WERI-Rb-1 (cell line): ENCODE measurements at places on chromosomes 12 and 14.

GRCh38 chr12:93273834-93274564, 103.7 kb upstream of the NUDT4 start:
- DNase-seq: no peak

DNA sequence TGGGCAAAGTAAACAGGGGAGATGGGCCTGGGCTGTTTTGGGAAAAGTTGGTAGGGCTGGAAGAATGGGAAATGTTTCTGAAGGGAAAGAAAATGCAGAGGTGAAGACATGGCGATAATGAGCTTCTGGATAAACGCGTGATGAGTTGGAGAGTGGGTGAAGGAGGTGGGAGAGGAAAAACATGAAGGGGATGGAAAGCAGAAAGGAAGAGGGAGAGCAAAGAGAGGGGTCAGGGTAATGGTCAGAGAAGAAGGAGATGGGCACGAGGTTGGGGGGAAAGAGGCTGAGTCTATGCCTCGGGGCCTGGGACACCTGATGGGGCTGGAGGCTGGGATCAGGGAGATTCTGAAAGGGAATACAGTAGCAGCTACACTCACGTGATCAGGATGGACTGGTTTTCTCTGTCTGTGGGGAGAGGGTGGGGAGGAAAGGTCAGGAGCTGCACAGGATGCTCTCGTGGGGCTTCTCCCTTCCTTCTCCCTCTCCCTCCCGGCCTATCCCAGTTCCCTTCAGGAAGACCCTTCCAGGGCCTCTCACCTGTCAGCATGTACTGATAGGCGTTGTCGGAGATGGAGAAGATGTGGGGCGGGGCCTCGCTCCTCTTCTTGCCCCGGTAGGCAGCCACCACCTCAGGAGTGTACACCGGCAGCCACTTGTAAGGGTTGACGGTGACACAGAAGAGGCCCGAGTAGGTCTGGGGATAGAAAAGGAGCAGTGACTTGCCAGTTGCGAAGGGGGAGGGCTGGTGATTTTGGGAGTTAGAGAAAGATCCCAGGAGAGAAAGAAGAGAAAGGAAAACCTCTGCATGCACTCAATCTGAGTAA, 3.1 kb downstream of the MYH7 start:
- DNase-seq: no peak

DNA sequence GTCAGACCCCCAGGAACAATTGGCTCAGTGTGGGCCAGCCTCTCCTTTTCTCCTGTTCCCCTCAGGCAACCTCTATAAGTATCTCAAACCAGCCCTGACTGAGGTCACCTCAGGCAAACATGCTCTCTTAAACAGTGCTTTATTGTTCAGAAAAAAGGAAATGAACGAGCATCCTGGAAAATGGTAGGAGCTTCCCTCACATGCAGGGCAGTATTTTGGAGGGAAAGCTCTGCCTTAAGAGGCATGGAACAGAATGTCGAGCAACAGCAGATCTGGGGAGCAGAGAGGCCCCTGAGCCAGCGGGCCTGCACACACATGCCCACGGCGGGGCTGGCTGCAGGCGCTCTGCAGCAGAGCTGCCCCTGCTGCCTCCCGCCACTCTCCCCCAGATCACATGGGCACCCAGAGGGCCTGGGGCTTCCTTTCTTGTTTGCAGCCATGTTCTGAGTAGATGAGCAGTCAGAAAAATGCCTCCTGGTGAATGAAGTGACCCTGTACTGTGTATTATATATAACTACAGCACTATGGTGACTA, 42.0 kb downstream of the MOK start:
- DNase-seq: peak; percentile 82

DNA sequence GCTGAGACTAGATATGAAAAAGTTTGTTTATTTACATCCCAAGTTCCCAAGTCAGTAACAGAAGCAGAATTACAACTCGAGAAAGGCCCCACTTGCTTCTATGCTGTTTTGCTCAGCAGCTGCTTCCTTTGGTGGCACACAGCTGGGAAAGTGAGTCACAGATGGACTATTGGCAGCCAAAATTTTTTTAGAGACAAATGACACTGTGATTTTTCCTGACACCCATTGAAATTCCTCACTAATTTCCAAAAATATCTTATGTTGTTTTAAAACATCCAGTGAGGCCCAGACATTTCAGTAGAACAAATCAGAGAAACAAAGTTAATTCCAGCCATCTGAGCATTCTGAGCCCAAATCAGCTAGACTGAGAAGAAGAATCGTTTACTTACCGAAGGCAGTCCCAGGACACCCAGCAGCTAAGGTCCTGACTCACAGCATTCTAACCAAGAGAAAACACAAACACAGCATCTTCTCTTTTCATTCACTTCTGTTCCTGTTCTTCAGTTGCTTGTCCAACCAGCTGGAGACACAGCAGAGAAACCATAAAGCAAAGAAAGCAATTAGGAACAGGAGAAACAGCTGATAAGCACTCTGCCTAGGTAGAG, 188.3 kb downstream of the DAD1 start:
- no peak for DNase-seq

DNA sequence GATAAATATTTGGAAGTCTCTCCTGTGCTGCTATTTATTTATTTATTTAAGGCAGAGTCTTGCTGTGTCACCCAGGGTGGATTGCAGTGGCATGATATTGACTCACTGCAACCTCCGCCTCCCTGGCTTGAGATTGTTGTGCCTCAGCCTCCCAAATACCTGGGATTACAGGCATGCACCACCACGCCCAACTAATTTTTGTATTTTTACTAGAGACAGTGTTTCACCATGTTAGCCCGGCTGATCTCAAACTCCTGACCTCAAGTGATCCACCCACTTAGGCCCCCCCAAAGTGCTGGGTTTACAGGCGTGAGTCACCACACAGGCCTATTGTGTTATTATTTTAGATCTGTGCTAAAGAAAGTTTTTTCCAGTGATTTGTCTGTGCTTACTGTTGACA, 225.2 kb downstream of the CCER1 start:
- no peak for DNase-seq

- DNase-seq: no peak
These were observed 238.9 kb downstream of the PHLDA1 start for GRCh38 chr12:75792687-75793086.

- no peak for DNase-seq
These were observed 58.0 kb upstream of the GSC start for GRCh38 chr14:94827711-94828447.

- no peak for DNase-seq
These were observed 149.8 kb upstream of the SFSWAP start for GRCh38 chr12:131561051-131561450.

DNA sequence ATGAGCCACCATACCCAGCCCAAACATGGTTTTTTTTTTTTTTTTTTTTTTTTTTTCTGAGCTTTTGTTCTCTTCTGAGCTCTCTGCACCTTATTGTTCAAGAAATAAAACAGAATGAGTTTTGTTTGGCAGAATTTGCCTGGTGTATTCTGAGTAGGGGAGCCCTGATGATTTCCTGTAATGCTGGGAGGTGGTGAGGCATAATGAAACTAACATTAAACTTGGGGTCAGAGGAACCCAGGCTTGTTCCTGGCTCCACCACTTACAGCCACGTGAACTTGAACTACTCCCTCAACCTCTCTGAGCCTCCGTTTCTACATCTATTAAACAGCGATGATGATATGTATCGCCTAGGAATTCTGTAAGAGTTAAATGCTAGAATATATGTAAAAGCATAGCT, 276.3 kb upstream of the CRY1 start:
- DNase-seq: no peak

DNA sequence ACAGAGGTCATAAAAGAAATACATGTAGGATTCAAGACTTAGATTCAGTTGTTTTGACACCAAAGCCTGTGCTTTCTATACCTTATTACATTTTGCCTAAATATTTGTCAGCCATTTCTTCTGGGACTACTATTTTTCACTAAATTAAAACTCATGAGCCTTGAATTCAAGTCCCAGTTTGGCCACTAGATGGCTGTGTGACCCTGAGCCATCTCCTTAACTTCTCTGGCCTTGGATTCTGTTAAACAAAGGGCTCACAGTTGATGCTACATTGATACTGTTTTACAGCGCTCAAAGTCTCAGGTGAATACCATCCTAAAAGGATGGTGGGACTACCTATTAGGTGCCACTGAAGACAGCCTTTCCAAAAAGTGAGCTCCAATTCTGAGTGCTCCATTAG, 39.6 kb upstream of the CCDC198 start:
- DNase-seq: no peak

- DNase-seq: no peak
These were observed 75.2 kb upstream of the DNM1L start for GRCh38 chr12:32603858-32604257.

GRCh38 chr12:49058366-49059044, 2.1 kb downstream of the KMT2D start:
- peak; percentile 69 for DNase-seq

DNA sequence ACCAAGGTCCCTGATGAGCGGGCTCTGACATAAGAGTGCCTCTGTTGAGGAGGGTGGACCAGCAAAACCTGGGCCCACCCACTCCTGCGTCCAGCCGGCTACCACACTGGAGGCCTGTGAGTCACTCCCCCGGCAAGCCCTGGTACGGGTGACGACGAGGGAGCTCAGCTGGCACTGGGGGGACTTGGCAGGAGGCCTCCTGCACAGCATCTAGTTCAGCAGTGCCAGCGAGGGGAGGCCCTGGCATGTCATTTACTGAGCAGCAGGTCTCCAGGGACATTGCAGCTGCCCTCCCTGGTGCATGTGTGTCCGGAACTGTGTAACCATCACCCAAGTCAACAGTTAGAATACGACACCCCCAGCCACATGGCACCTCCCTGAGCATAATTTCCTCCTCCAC, 24.4 kb downstream of the CD9 start:
- no peak for DNase-seq

- no peak for DNase-seq
These were observed 338.7 kb downstream of the ACSS3 start for GRCh38 chr12:81416571-81416970.

GRCh38 chr14:29856516-29856915, 71.1 kb downstream of the PRKD1 start:
- DNase-seq: no peak

GRCh38 chr14:84129007-84129406, 1400.9 kb upstream of the FLRT2 start:
- no peak for DNase-seq

GRCh38 chr12:64085996-64086395, 136.1 kb downstream of the KICS2 start:
- DNase-seq: no peak

DNA sequence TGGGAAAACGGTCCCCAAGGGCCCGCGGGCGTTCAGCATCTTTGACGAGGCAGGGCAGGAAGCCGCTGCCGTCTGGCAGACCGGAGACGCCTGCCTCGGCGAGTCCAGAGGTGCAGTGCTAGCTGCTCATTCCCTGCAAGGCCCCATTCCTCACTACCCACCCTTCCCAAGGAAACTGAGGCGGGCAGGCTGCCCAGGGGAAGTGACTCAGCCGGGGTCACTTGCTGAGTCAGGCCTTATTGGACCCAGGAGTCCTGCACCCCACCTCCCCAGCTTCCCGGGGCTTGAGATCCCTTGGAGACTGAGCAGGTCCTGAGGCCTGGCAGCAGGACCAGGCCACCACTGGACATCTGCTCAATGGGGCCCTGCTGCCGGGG, 3.7 kb downstream of the SH2B3 start:
- DNase-seq: no peak

DNA sequence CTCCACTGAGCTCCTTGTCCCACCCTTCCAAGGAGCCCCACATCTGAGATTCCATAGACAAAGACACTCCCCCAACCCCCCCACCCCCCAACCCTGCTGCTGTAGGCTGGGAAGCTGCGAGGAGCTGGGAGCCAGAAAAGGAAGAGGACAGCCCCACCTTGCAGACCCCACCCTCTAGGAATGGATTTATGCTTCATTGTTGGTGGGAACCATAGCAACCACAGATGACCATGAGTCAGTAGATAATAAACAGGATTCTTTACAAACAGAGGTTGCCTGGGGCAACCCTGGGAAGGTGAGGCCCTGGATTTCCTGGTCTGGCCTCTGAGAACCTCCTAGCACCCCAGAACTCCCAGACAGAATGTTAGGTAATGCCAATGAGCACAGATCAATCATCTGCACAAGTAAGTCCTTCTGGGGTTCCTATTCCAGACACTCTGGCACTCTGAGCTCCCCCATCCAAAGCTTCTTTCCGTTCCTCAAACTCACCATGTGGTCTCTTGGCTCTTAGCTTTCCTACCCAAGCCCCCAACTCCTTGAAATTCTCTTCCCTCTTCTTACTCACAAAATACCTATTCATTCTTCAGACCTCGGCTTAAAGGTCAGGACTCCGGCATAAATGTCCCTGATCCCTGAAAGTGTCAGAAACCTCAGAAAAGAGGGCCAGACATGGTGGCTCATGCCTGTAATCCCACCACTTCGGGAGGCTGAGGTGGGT, 15.2 kb upstream of the PLEKHG6 start:
- DNase-seq: no peak

GRCh38 chr12:10448236-10448635, 4.9 kb downstream of the KLRC1 start:
- no peak for DNase-seq

DNA sequence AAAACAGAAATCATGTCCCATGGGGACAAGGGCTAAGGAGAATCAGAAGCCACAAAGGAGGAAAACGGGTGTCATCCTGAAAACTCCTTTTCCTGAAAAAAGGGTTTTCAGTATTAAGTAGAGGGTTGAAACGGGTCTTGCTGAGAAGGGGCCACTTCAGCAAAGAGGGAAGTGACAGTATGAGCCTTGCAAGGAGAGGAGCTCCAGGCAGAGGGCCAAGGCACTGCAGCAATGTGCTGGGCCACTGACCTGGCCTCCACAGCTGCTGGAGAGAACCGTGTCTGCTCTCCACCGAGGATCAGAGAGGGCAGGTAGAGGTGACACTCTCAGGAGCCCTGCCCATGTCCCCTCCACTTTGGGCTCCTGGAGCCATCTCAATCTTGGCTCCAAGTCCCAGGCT, 103.3 kb downstream of the NCOR2 start:
- no peak for DNase-seq

- DNase-seq: no peak
These were observed 238.0 kb upstream of the ATP2B1 start for GRCh38 chr12:89946518-89947135.

GRCh38 chr12:75944905-75945432, 86.6 kb downstream of the PHLDA1 start:
- DNase-seq: no peak

- DNase-seq: no peak
These were observed 166.3 kb downstream of the AKAP6 start for GRCh38 chr14:32495435-32495734.

DNA sequence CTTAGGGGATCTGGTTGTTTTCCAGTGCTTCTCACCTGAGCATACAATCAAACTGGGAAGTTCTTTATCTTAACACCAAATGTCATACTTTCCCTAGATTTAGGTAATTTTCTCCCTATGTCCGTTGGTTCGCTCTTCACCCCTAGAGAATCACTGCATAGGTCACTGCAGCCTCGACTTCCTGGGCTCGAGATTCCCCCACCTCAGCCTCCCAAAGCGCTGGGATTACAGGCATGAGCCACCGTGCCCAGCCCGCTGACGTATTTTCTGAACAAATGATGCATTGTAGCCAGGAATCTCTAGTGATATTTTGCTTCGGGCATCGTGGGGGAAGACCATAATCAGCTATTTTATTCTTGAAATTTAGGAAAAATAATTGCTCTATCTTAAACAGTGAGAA, 1.1 kb upstream of the RPL41 start:
- DNase-seq: no peak
